ENCODE measurements at places on chromosomes 5 and 9. TPM values are rescaled to one million over a fixed set of nuclear protein-coding genes. Genes with fewer than 3 reads are reported as not detected.

GRCh38 chr9:88767504-88767790, 223.8 kb upstream of the S1PR3 start:
- no peak for DNase-seq

Gene C5orf58
- total RNA-seq: not detected

GRCh38 chr9:16505199-16505598, 365.3 kb downstream of the BNC2 start:
- DNase-seq: no peak

Gene PKN3
- total RNA-seq: 6.2 TPM

DNA sequence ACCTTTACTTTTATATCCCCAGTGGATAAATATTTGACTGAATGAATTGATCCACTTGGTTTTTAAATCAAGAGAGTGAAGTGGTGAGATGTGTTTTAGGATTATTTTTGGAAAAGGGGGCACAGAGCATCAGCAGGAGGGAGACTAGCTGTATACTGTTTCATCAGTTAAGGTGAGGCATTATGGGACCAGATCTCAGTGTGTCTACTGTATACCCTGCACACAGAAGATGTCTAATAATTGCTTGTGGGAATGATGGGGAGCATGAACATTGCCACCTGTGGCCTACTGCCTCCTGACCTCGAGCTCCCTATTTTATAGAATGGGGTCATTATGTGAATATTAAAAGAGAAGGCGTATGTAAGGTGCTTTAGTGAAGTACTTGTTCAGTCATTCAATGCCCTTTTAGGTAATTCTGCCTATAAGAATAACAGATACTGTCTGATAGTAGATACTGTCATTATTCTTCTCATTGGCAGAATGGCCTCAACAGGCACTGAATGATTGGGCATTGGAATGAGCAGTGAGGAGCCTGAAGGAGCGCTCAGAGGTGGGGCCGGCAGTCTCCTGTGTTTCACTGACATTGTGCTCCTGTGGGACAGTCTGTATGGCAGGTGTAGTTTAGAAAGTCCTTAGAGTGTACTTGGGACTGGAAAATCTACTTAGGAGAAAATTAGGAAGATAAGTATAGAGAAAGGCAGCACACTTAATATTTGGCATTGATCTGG, 47.4 kb upstream of the FAM120AOS start:
- DNase-seq: no peak

DNA sequence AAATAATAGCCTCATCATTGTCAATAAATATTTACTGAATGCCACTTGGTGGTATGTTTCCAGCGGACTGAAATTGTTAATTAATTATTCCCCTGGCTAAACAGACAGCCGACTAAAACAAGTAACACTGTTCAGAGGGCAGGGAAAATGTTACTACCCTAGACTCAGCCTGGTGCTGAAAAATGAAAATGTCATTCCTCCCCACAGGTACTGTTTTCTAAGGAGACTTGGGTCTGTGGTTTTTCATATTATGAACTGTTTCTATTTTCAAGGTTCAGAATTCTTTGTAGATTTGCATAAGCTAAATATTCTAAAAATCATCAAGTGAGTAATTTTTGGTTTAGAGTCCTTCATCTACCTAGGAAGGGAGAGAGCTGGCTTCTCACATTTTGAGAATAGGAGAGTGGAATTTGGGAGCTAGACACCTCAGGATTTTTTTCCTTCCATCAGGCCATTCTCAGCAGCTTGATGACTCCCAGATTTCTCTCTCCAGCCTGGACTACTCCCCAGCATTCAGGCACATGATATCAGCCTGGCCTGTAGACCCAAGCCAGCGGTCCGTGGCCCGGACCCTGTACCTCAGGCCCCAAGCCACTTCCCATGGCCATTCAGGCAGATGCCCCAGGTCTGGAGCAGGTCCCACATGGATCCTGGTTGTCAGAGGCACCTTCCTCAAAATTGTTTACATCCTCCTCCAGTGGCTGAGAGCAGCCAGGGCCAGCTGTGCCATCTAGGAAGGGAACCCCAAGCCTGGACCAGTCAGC, 24.4 kb downstream of the BHMT start:
- no peak for DNase-seq

Gene RASEF
- total RNA-seq: 0.24 TPM

GRCh38 chr9:108083160-108083750, 593.7 kb upstream of the KLF4 start:
- no peak for DNase-seq

DNA sequence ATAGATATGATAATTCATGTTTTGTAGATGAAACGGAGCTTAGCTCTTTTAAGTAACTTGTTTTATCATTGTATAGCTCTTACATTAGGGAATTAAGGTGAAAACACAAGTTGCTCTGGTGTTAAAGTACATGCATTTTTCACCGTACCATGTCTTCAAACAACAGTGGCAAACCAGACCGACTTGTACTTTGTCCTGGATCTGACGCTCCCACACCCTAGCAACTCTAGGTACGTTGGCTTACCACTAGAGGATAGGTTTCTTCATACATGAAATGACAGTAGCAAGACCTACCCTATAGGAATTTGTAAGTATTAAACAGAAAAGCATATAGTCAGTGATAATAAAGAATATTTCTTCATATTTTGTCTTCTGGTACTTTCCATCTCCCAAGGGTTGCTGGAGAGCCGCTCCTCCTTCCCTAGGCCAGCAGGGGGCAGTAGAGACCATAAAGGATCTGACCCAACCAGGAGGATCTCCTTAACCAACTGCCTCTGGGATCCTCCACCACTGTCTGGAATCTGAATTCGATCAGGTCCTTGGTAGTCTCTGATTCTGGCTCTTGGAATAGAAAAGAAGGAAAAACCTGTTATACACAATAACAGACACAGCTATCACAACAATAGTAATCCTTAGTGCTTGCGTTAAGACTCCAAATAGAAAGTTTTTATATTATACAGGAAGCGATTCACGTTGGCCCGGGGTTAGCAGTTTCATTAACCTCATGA, 136.7 kb downstream of the CAVIN4 start:
- DNase-seq: peak; percentile 58

GRCh38 chr5:143033535-143034250, 263.5 kb downstream of the ARHGAP26 start:
- no peak for DNase-seq

- no peak for DNase-seq
Measured at GRCh38 chr5:115319007-115319406, 22.6 kb upstream of the CCDC112 start.

DNA sequence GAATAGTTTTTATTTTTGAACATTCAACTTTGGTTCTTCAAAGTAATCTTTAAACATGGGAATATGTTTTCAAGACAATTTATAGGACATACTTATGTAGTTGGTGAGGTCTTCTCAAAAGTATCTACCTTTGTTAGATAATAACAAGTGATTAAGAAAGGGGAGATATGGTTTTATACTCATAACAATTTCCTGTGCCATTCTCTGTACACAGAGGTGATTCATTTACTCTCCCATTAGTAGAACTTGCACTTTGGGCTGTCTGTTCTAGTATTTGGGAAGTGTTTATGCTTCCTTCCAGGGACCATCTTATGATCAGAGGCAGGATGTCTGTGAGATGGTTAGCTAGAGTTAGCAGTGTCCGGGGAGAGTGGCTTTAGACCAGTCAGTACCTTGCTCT, 15.2 kb downstream of the LSM11 start:
- DNase-seq: no peak

DNA sequence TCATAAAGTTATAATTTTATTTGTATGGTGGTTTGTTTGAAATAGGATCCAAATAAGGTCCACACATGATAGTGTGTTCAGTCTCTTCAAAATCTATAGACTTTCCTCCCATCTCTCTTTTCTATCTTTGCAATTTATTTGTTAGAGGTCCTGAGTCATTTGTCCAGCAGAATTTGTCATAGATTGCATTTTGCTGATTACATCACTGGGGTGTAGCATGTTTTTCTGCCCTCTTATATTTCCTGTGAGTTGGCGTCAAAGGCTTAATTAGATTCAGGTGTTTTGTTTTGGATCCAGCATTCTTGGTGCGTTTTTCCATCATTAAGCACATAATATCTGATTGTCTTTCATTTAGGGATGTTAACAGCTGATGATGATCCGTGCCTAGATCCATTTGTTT, 15.0 kb downstream of the CYFIP2 start:
- DNase-seq: no peak

All from left cardiac atrium (tissue), 4 donors.